Activated CD4-positive, alpha-beta T cell treated with anti-CD3 and anti-CD28 coated beads for 1 hour (primary cell): ENCODE measurements at places on chromosomes 3 and 15.

DNA sequence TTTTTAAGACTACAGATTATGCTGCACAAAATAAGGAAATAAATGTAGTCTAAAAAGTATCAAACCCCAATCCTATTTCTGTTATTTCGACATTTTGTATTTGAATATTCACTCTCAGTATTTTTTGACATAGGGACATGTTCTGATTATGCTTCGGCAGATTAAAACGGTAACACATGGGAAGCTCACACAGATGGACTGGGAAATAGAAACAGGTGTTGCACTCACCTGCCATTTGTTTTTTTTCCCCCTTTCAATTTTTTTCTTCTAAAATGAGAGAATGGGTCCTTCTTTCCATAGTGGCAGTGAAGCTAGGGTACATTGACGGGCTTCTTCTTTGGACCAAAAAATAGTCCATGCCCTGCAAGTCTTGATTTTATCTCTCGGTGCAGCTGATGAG, 163.1 kb downstream of the MYRIP start:
- DNase-seq = no peak

GRCh38 chr3:16516695-16517481, 3.4 kb upstream of the RFTN1 start:
- no peak for DNase-seq

DNA sequence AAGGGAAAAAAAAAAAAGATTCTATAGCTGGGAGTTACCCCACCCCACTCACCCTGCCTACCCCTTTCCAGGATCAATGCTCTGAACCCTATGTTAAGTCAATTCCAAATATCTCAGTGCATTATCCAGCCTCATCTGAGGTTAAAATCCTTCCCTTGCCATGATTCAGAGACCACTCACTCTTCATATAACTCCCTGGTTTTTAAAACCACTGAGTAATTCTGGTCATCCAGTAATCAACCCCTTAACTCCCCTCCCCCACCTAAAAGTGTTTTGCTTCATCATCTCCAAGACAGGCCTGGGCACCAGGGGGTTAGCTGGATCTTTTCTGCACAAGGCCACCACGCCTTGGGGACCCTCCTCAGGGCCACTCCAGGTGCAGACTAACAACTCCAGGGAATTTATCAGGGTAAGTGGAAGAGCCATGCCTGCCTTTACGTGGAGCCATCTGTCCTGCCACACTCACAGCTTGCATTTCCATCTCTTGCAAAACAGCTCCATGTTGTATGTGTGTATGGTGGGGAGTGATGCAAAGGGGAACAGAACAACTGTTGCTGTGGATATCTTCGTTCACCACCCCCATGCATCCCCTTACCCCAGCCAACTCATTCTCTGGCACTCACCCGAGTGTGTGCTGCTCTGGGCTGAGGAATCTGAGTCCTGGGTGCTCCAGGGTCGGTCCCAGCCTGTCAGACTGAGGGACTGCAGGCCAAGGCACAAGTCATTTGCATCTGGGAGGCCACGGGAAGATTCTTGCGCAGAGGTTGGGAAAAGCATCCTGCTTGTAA, 30.7 kb upstream of the RPS17 start:
- DNase-seq = no peak

GRCh38 chr15:40775740-40776536, 6.2 kb downstream of the C15orf62 start:
- DNase-seq = no peak

- DNase-seq = no peak
Measured at GRCh38 chr3:131217296-131217741, 164.3 kb upstream of the NUDT16 start.

DNA sequence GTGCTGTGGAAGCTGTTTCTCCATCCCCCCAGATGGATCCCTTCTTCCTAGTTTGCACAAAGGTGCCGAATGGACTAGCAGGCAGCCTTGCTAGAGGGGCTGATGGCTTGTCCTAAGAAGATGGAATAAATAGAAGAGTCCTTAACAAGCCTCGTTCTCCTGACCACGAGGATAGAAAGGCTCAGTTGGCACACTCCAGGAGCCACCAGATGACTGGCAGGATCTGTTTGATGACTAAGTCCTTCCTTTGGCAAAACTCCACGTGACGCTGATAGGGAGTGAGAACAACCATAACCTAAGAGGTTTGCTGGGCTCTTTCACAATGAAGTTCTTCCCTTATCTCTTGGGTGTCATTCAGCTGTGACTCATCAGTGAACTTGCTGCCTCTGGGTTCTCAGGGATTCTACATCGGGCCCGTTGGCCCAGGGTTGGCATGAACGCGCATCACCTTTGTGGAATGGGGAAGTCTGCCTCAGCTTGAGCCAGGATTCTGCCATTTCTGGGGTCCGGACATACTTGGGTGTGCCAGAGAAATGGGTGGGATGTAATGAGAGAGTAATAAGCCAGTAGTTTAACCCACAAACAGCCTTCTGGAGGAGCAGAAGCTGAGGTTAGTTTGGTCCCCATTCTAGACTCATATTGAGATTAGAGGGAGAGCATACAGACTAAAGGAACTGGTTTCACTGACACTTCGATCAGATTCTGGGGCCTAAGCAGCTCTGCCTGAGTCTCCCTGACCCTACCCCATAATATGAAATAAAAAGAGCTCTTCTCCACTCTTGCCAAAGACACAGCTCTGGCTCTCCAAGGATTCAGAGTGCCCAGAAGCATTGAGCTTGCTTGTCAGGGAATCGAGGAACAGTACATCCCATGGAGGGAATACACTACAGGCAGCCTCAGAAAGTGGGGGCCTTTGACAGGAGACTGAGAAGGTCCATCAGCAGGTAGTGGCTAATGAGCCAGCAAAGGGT, 2.0 kb upstream of the MELTF start:
- no peak for DNase-seq

DNA sequence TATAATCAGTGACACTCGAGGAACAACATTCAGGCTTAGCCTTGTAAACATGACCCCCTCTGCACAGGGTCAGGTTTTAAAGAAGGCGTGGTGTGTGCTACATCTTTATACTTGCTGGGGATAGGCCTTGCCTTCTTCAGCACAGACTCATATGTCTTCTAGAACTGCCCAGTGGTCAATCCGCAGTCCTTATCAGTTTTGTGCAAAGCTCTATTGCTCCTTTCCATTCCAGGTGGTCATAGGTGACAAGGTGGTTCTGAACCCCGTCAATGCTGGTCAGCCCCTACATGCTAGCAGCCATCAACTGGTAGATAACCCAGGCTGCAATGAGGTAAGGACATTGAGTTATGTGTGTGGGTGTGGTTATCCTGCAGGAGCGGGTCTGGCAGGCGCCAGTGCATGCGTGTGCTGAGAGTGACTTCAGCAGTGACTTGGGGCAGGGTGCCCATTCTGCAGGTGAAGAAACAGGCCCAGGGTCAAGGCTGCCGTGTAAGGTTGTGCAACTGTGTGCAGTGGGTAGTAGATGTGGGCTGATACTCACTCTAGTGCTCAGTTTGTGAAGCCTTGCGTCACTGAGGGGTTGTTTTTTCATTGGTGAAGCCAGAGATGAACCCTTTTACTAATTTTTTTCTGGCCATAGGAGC, 150.9 kb downstream of the ITPR1 start:
- DNase-seq = no peak

DNA sequence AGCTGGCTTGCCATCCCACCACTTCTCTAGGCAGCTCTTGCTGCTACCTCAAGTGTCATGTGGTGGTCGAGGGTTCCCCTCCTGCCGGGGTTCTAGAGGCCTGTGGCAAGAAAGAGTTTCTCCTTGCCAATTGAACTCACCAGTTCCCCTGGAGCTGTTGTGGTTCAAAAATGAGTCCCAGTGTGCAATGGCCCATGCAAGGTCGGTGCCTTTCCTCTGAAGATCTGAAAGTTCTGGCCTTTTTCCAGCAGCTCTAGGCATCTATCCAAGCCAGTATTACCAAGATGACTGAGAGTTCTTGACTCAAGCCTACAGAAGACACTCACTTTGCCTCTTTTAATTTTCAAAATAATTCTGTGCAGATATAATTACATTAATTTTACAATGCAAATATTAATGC, 163.6 kb downstream of the KCNMB2 start:
- no peak for DNase-seq

- DNase-seq = no peak
Measured at GRCh38 chr3:47283193-47283537, 421 bp downstream of the KLHL18 start.

DNA sequence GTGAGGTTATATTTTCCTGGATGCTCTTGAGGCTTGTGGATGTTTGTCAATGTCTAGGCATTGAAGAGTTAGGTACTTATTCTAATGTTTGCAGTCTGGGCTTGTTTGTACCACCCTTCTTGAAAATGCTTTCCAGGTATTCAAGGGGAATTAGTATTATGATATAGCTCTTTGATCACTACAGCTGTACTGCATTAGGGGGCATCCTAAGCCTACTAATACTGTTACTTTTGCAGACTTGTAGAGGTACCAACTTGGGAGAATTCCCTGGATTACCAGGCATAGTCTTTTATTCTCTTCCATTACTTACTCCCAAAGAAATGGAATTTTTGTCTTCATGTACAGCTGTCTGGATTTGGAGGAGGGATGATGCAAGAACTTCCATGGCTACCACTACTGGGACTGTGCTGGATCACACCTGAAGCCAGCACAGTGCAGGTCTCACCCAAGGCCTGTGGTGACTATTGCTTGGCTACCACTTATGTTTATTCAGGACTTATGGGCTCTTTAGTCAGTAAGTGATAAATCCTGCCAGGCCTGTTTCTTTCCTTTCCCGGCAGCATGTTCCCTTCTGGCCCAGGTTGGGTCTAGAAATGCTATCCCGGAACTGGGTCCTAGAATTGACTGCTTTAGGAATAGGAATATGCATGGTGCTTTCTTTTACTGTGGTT, 402.9 kb downstream of the IL20RB start:
- no peak for DNase-seq

GRCh38 chr15:45291822-45292582, 40.0 kb downstream of the SLC28A2 start:
- DNase-seq = no peak

DNA sequence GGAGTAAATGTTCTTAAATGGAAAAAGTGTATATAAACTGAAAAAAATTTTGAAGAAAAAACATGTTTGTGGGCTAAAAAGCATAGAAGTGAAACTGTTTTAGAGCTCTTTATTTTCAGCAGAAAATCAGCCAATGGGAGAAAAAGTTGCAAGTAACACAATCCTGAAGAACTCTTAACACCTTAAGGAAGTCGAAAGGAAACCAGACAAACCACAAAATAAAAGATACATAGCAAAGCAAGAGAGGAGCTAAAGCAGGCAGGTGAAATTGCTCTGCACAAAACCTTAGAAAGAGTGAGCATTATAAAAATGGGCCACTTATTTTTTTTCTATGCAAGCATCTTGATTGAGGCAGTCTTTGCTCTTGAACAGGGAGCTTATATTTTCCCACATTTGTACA, 300.5 kb downstream of the RAP2B start:
- no peak for DNase-seq

GRCh38 chr15:70795311-70795665, 31.9 kb upstream of the UACA start:
- no peak for DNase-seq

- DNase-seq = no peak
Measured at GRCh38 chr3:44019736-44020135, 221.9 kb upstream of the TOPAZ1 start.

DNA sequence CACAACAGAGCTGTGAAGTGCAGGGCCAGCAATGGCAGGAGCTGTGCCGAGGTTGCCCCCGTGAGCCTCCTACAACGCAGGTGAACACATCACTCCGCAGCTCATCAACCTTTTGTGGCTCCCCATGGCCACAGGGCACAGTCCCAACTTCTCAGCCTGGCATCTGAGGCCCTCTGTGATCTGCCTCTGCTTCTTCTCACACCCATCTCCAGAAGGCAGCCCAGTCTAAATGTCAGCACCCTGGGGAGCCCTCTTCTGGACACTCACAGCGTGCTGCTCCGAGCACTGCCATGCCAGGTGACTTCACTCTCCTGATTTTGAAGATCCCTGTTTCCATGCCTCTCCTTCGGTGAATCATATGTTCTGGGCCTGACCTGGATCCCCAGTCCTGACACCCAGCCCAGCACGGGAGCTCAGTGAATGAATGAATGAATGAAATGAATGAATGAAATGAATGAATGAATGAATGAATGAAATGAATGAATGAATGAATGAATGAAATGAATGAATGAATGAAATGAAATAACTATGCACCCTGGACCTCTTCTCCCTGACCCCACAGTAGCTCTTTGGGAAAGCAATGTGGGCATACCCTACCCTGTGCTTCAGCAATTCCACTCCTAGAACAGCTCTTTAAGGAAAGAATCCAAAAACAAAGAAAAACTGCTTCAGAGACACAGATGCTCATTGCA, 17.9 kb upstream of the SKIC8 start:
- no peak for DNase-seq

GRCh38 chr15:90095521-90095959, 6.7 kb downstream of the IDH2 start:
- no peak for DNase-seq

- no peak for DNase-seq
Measured at GRCh38 chr15:93362203-93362602, 273.2 kb upstream of the RGMA start.

- no peak for DNase-seq
Measured at GRCh38 chr3:72187131-72187530, 402.2 kb upstream of the PROK2 start.

- DNase-seq = no peak
Measured at GRCh38 chr3:111332488-111333080, 209.4 kb upstream of the CD96 start.

- no peak for DNase-seq
Measured at GRCh38 chr3:84100861-84101260, 857.9 kb upstream of the CADM2 start.
